NAMALWA (cell line): ENCODE measurements at places on chromosomes 7 and 10.
A peak's percentile ranks its signal among the peaks of the same experiment; 100 is the strongest.

DNA sequence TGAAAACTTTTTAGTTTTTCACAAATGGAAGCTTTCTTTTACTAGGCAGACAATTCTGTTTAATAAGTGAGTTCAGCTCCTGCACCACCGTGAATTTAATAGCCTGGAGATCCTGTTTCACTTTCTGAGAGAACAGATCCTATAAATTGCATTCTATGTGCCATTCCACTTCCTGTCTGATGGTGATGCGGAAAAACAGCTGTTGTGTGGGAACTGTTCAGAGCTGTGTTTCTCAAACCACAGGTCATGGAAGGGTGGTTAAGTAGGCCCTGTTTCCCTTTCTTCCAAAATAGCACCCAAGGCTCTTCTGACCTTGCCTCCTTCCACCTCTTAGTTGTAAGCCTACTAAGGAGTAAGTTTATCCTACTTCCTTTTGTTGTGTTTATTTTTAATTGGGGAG lies 97.2 kb upstream of the DKK1 start:
- peak; percentile 61 for DNase-seq

DNA sequence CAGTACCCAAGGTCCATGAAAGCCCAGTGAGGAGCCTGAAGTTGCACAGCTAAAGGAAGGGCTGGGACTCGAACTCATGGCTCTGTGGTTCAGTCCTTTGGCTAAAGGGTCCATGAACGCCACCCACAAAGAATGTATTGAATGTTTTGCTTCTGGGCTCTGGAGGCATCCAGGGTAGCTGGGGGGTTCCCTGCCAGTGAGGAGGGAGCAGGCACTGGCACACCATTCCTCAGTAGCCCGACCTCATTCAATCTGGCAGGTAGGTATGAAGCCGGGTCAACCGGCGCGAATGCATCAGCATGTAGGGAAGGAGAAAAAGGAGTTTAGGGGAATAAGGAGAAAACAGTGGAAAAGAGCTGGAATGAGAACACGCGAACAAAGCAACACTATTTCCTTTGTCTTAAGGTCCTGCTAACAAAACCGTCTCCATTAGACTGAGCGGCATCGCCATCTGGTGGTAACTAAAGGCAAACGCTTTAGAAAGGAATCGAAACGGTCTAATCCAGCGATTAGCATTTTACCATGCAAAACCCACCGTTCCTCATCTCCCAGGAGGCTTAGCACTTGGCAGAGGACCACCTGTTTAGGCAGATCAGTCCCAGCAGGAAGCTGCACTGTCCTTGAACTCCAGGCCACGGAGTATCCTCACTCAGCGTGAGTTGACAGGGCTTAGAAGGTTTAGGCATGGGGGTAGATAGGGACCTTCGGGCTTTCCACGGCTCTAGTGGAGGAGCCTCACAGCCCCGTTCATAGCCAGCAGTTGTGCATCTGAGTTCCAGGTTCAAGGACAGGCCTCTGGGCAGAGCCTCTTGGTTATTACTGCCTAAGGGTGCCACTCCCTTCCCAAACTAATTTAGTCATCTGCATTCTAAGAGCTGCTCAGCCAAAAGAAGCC lies 122.8 kb downstream of the UBE2H start:
- DNase-seq = peak; percentile 91

- no peak for DNase-seq
These were observed 15.3 kb downstream of the ZFAND4 start for GRCh38 chr10:45657033-45657926.

DNA sequence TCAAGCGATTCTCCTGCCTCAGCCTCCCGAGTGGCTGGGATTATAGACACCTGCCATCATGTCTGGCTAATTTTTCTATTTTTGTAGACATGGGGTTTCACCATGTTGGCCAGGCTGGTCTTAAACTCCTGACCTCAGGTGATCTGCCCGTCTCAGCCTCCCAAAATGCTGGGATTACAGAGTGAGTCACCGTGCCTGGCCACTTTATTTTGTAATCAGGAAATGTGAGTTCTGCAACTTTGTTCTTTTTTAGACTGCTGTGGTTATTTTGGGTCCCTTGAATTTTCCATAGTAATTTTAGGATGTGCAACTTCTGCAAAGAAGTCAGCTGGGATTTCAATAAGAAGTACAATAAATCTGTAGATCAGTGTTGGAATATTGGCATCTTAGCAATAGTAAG lies 96.8 kb downstream of the CYTH3 start:
- DNase-seq = no peak

DNA sequence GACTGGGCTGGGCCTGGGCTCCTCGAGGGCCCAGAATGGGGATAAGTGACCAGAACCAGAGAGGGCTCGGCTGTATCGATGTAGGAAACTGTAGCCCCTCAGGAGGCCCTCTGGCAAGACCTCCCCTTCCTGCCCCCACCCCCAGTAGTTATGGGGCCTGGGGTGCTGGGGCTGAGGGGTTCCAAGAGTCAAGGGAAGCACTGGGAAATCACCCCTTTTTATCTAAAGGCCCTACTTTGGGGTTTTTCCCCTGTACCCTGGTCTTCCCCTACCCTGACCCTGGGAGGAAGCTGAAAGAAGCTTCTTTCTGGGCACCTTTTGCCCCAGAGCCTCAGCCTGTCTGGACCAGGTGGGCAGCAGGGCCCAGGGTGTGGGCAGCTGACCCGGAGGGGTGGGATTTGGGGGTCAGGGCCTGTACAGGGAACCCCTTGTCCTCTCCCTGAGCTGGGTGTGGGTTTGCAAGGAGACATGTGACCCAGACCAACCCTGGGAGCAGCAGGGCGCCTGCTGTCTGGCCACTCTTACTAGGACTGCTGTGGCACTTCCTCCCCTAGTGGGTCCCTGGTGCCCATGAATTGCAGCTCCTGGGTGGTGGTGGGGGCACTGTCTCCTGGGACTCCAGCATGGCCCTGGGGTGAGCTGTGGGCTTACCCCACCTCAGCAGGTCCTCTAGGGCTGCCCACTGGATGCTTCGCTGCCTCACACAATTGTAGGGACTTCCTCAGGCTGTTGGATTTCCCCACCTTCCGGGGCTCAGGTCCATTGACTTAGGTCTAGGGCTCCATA lies 1.5 kb downstream of the IRF5 start:
- DNase-seq = no peak

GRCh38 chr10:89120931-89121763 lies 86.0 kb downstream of the CH25H start:
- DNase-seq = no peak

- no peak for DNase-seq
These were observed 82.6 kb upstream of the CHCHD3 start for GRCh38 chr7:133164498-133164897.

- no peak for DNase-seq
These were observed 2.4 kb downstream of the TMEM140 start for GRCh38 chr7:135150072-135150782.

DNA sequence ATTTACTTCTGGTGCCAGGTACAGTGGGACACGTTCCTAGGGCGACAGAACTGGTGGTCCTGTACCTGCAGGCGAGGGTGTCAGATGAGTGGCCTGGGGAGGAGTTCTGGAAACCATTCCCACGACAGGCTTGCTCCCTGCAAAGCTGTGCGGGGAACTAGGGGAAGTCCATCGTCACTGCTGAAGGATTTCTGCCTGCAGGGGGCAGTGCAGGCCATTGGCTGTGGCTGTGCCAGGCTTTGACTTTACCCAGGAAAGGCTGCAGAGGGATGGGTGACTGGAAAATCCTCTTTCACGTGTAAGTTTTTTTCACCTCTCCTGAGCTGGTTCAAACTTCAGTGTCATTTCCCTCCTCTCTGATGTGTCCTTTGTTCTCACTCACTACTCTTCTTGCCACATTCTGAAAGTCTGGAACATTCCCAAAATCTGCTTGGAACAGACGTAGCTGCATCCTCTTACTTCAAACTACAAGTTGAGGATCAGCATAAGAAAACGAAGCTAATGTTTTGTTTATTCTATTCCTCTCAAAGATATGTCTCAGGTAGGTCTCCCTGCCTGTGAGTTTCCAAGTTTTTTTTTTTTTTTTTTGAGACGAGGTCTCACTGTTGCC lies 126.5 kb downstream of the SH2D4B start:
- peak; percentile 54 for DNase-seq

GRCh38 chr7:22622116-22622785 lies 104.7 kb upstream of the IL6 start:
- no peak for DNase-seq

- DNase-seq = no peak
These were observed at the start of gene CLDN3 for GRCh38 chr7:73770002-73770859. CLDN3 (minus strand) TSS chr7:73770270; CDS start chr7:73770049, 221 bp downstream.

DNA sequence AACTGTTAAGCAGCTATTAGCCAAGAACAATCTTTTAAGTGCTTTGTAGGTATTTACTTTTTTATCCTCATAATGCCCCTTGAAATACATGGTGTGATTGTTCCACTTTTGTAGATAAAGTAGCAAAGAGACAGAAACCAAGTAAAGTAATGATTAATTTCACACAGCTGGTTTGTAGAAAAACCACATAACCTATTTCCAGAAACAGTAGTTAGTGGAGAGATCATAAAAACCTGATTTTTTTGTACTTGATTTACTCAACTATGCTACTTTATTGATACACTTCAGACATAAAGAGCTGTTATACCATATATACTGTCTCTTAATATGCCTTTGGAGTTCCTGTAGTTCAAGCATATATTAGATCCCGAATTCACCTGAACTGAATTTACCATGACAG lies 118.4 kb downstream of the SEMA3A start:
- no peak for DNase-seq

DNA sequence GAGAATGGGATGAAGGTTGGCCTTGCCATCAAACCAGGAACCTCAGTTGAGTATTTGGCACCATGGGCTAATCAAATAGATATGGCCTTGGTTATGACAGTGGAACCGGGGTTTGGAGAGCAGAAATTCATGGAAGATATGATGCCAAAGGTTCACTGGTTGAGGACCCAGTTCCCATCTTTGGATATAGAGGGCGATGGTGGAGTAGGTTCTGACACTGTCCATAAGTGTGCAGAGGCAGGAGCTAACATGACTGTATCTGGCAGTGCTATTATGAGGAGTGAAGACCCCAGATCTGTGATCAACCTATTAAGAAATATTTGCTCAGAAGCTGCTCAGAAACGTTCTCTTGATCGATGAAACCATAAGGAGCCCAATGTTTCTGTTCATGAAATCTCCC lies 637 bp downstream of the RPEL1 start:
- no peak for DNase-seq
